HT-29 (cell line): ENCODE measurements at places on chromosomes 2 and 18. TPM values are rescaled to one million over a fixed set of nuclear protein-coding genes. Genes with fewer than 3 reads are reported as not detected.

SMARCAL1 gene
- total RNA-seq: 3.6 and 8.5 TPM in 2 replicates

CD226 gene
- not detected in 2 replicates for total RNA-seq

SP110 gene
- total RNA-seq: 10.0 and 11.9 TPM in 2 replicates

IL37 gene
- total RNA-seq: not detected in 2 replicates

OTOS gene
- total RNA-seq: not detected in 2 replicates

FAM124B gene
- not detected in 2 replicates for total RNA-seq

BMPR2 gene
- 5.0 and 9.7 TPM in 2 replicates for total RNA-seq

EFHD1 gene
- not detected in 2 replicates for total RNA-seq

ANKRD30B gene
- 0.03 and 0.33 TPM in 2 replicates for total RNA-seq

EFR3B gene
- 0.05 and 0.21 TPM in 2 replicates for total RNA-seq

SLC11A1 gene
- total RNA-seq: 0.33 and 0.86 TPM in 2 replicates

UGT1A10 gene
- 140 and 150 TPM in 2 replicates for total RNA-seq

STARD6 gene
- not detected in 2 replicates for total RNA-seq

TGOLN2 gene
- 121 and 133 TPM in 2 replicates for total RNA-seq
